ENCODE measurements at places on chromosomes 3 and 15.

DNA sequence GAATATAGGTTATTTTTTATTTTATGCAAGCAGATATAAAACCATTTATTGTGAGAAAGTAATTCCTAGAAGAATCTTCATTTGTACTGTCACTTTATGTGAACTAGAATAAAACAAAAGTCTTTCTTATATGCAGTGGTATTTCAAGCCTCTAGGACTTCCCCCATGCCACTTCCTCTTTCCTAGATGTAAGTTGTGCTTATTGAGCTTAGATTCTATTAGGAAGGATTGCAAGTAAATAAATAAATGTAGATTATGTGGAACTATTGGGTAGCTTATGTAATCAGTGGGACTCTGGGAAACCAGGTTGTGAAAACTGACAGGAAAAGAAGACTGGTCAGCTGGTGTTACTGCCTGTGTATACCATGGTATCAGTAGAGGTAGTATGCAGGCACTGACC lies 169.7 kb downstream of the RSRC1 start:
- no peak for DNase-seq

GRCh38 chr15:65303687-65304380 lies 643 bp upstream of the RNU5B-1 start:
- no peak for DNase-seq

- DNase-seq = no peak
Measured at GRCh38 chr3:33218446-33219174, at the start of gene SUSD5. Gene SUSD5, minus strand, starts transcription at chr3:33218810. Its CDS starts 13 bp downstream, at chr3:33218797.

DNA sequence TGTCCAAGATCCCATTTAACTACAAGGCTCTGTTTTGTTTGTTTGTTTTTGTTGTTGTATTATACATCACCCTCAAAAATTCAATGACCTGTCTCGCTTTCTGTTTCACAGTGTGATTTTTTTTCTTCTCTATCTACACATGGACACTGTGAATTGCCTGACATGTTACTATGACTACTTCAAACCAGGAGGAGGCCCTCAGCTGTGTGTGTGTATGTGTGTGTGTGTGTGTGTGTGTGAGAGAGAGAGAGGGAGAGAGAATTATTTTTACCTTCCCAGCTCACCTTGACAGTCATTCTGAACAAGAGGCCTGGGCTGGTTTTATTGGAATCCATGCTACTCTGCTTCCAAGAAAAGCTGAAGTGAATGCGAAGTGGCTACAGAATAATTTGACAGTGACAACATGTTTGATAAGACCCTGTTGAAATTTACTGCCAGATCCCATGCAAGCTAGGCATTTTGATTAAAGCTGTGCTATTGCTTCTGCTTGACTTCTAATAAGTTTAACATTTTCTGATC lies 841.4 kb downstream of the NSUN3 start:
- no peak for DNase-seq

GRCh38 chr3:14431917-14432834 lies 29.8 kb downstream of the SLC6A6 start:
- peak; percentile 95 for DNase-seq
